Fibroblast of upper back skin (primary cell): ENCODE measurements at places on chromosomes 7 and 10.

GRCh38 chr7:69677054-69677852, 79.0 kb downstream of the AUTS2 start:
- DNase-seq, result no peak

GRCh38 chr7:8442814-8443304, 9.4 kb downstream of the NXPH1 start:
- DNase-seq, result peak; percentile 9

DNA sequence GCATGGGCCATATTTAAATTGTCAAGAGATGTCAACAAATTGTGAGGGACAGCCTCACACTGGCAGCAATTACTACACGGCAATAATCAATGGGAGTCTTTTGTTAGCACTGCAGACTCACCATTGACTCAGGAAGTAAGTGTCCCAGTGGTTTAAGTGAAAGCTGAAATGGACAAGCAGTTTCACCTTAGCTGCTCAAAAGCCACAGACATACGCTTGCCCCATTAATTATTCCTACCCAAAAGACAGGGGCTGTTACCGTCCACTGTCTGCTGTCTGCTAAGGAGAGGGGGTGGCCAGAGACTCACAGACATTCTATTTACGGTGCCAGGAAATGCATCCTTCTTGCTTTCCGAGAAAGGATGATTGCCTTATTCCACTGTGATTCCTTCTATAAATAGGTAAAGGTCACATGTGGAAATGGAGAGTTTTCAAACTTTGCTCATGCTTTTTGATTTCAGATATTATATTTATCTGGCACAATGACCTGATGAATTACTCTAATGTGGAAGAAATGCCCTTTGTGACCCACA, 309.7 kb upstream of the NFE2L3 start:
- DNase-seq, result no peak

- no peak for DNase-seq
Observed at GRCh38 chr7:54917613-54918391, 101.0 kb upstream of the EGFR start.

DNA sequence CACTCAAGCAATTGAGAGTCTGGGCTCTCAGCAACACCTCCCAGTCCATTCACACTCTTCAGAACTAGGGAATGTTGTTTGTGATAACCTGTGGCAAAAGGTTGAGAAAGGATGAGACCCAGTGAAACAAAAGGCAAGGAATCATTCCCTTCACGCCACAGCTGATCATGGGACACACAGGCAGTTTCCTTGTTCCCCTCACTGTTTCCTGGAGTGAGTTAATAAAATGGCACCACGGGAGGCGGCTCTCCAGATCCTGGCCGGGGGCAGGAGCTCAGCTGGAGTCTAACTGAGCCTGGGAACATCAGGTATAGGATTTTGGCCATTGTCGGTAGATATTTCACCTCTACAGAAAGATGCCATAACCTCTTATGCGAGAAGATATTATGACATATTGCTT, 107.3 kb upstream of the FAM171A1 start:
- no peak for DNase-seq

DNA sequence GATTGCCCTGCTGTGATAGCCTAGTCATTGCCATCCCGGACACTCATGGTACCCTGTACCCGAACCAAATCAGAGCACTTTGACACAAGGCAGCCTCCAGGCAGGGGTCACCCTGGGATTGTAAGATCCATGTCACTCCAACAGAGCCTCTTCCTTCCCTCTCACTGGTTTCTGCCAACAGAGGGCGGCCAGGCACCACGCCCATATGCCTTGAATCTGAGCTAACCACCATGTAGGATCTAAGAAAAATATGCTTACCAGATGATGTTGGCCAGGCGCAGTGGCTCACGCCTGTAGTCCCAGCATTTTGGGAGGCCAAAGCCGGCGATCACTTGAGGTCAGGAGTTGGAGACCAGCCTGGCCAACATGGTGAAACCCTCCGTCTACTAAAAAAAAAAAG, 389.2 kb upstream of the KLF6 start:
- DNase-seq, result peak; percentile 29

DNA sequence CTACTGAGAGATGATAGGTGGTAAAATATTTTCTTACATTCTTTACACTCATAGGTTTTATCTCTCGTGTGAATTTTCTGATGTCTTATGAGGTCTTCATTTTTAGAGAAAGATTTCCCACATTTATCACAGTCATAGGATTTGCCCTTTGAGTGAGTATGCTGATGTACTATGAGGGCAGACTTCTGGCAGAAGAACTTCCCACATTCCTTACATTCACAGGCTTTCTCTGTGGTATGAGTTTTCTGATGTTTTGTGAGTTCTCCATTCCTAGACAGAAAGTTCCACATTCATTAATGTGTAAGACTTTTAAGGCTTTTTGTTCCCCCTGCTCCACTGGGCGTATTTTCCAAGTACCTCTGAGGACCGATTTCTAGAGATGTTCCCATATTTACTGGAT, 23.5 kb downstream of the ZNF25 start:
- DNase-seq, result peak; percentile 17

GRCh38 chr10:27312854-27313253, 72.3 kb upstream of the ACBD5 start:
- DNase-seq, result no peak

- DNase-seq, result no peak
Observed at GRCh38 chr7:142383841-142384492, 126.1 kb upstream of the PRSS58 start.

DNA sequence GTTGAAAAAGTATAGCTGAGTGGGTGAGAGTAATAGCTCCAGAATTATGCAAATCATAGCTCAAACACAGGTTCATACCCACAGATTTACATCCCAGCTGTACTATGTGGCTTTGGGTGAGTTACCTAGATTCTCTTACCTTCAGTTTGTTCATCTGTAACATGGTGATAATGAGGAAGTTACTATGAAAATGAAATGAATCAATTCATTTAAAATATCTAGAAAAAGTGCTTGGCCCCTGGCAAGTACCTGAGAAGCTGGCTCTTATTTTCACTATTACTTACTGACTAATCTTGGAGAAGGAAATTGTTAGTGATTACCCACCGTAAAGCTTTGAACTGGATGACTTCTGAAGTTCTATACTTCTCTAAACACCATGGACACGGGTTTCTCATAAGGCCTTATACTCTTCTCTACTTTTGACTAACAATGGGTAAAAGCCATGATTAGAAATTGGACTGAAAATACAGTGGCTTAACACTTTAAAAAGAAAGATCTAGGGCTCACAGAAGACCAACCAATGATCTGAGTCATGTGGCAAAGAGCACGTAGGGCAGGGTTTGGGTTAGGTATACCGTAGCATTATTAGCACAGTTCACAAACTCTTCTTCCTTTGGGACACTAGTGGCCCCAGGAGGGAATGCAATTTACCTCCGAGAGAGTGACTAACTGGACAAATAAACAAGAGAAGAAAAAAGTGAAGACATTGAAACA, 149.2 kb downstream of the PLPP4 start:
- no peak for DNase-seq

DNA sequence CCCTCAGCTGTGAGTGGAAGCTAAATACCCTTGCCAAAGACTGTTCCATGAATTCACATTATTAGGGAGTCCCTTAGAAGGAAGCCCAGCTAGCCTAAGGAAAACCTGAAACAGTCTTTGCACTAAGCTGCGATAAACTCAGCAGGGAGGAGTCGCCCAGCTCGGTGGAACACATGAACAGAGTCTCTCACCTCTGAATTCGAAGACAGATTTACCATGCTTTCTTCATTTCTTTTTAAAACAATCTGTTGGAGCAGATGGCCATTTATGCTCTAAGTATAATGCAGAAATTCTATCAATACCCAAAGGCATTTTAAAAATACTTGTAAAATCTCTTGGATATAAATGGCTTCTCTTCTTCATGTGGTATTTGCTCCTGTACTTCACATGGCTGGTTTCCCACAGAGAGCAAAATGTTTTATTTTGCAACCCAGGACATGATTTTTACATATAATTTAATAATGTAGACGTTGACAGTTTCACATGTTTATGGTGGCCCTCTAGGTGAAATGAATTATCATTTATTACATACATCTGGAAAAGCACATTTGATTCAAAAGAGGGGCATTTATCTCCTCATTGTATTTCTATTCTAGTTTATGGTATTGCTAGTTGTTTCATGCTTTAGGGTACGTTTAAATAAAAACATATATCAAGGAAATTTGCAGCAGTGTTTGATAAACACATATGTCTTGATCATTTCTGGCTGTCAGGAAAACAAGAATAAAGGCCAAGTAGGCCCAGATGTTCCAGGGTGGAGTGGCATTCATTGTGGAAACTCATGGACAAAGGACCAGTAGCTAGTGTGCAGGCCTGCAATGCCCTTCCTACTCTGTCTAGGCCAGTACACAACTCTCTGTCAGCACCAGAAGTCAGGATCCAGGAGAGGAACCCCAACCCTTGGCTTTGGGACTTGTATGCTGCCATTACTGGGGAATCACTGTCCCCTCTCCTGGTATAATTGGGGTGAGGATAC, 52.2 kb downstream of the LRGUK start:
- DNase-seq, result no peak

DNA sequence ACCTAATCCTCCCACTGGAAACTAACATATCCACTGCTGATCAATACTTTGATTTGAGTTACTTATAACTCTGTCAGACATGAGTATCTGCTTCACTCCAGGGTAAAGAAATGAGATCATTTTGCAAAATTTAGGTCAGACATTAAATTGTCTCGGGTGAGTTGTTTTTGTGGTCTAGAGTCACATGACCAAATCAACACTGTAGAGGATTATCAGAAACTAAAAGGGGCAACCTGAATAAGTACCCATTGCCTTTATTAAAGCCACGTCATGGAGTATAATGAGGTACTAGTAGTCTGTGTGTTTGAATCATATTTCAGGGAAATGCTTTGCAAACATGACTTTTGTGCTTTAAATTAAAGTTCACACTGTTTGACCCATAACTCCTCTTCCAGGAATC, 107.7 kb upstream of the ADO start:
- DNase-seq, result no peak

DNA sequence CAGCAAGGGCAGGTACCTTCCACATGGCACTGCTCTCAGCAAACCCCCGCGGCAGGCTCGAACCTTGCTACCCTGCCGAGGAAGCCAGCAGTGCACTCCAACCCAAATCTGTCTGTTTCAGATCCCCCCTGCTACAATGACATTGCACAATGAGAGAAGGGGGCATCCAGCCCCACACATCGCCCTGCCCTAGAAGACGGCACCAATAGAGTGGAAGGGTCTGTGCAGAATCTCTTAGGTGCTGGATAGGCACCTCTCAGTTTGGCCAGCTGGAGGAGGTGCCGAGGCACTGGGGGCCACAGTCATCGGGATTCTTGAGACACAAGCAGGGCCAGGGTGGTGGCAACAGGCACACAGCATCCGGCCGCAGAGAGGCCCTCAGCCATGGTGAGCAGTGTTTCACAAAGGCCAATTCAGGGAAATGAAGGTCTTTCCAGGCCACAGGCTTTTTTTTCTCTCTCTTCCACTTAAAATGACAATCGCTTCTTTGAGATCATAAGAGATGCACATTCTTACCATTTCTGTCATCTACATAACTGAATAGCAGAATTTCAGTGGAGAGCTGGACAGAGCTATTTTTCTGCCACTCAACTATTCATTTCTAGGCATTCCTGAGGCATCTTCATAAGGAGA, 281.3 kb downstream of the TNS3 start:
- DNase-seq, result no peak

DNA sequence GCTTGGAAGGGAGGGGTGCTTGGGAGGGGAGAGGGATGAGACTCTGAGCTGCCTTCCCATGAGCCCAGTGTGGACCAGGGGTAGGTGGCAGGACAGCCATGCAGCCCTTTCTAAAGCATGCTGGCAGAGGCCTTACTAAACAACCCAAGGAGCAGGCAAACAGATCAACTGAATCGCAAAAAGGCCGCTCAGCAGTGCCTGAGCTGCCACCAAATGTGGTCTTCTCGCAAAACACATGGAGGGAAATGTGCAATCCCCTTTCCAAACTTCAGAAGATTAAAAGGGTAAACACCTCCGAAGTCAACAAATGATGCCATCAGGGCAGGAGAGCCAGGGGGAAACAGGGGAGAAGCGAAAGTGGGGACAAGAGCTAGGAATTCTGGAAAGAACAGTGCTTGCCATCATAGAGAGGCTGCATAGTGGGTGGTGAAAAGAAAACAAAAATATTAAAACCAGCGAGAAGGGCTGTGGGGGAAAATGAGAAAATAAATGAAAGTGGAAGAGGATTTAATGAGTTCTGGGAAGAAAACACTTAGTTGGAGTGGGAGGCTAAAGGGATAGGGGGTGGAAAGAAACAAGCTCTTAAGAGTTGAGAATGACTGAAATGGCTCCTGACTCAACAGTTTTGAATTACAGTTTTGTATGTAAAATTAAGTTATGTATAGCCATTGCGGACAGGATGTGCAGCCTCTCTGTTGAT, 62.2 kb upstream of the ZNF32 start:
- DNase-seq, result no peak

DNA sequence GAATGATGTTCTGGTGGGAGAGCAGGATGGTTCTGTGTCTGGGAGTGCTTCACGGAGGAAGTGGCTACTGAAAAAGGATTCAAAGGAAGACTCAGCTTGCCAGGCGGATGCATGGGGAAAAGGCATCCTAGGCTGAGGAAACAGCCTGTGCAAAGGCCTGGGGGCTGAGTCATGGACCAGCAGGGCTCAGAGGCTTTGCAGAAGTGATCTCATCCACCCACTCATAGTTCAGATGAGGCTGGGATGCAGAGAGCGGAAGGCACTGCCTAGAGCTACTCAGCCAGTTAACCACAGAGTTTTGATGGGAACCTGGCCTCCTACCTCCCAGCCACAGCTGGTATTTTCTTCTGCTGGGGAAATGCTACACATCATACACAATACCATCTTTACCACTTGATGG, 15.8 kb upstream of the ADAMTS14 start:
- DNase-seq, result peak; percentile 98

DNA sequence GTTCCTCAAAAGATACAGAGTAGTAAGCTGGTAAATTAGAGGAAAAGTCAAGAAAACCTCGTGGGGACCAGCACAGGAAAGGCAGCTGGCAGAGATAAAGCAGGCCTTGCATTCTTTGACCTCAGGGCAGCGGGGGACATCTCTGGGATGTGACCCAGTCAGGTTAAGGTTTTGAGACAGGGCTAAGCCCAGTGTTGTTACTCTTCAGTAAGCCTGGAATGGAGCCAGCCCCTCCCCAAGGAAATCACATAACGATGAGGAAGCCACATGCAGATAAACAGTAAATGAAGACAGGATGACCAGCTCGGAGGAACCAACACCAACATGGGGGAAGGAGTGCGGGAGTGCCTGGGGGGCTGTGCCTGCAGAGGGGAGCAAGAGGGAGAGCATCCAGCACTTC, 99.6 kb downstream of the JAZF1 start:
- no peak for DNase-seq

GRCh38 chr7:46099076-46099475, 178.0 kb upstream of the IGFBP3 start:
- no peak for DNase-seq

GRCh38 chr10:103609231-103610082, 116.0 kb downstream of the NEURL1 start:
- DNase-seq, result no peak

GRCh38 chr7:47392241-47392759, 189.6 kb downstream of the TNS3 start:
- DNase-seq, result peak; percentile 99

GRCh38 chr10:100286051-100287033, at the start of gene BLOC1S2:
BLOC1S2 (minus strand) TSS chr10:100286680; CDS start chr10:100286659, 21 bp downstream.
- DNase-seq, result peak; percentile 83
